ENCODE measurements at places on chromosomes 13 and 19.

- DNase-seq: no peak
Observed at GRCh38 chr13:49694446-49694845, 3.2 kb upstream of the EBPL start.

- DNase-seq: no peak
Observed at GRCh38 chr19:51511353-51511752, 9.8 kb upstream of the SIGLEC12 start.

- no peak for DNase-seq
Observed at GRCh38 chr19:3687774-3688706, 12.2 kb downstream of the PIP5K1C start.

GRCh38 chr13:111611651-111612050 lies 291.2 kb downstream of the TEX29 start:
- no peak for DNase-seq

- no peak for DNase-seq
Observed at GRCh38 chr13:75760131-75761021, 124.2 kb downstream of the LMO7 start.

DNA sequence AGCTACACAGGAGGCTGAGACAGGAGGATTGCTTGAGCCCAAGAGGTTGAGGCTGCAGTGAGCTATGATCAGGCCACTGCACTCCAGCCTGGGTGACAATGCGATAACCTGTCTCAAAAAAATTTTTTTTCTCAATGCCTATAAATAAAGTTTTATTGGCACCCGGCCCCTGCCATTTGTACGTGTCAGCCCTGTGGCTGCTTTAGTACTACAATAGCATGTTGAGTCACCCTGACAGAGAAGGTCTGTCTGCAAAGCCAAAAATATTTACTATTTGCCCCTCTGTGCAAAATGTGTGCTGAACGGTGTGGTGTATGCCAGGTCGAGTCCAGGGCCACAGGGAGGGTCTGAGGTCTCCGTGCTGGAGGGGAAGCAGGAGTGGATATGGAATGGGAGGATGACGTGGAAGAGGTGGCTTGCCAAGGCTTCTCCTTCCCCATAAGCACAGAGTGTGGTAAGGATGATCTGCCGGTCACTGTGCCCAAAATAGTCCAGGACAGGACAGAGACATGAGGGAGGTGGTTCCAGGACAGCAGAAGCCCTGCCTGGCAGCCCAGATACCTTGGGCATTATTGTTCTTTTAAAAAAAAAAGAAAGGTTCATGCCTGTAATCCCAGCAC lies 10.0 kb downstream of the NMRK2 start:
- no peak for DNase-seq

DNA sequence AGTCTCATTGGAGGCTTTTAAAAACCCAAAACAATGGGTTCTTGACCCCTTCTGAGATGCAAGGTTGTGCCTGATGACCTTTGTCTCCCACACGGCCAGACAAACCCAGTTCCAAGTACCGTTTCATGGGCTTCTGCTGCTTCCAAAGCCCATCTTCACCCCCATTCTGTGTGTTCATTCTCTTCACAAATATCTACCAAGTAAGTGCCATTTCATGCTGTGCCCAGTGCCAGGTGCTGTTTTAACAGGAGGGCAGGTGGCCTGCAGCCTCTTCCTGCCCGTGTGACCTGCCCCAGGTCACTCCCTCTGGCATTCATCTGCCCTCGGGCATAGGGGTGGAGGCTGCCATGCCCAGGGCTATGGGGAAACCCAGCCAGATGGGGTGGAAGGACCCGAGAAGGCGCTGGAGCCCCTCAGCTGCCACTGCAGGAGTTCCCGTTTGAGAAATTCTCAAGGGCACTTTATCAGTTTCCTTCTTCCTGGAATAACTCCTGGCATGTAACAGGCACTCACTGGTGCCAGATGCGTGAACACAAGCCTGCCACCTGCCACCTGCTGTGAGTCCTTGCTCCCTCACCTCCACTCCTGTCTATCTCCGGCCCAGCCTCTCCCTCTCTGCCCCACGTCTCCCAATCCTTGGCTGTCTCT lies 12.5 kb downstream of the CAPN12 start:
- no peak for DNase-seq

DNA sequence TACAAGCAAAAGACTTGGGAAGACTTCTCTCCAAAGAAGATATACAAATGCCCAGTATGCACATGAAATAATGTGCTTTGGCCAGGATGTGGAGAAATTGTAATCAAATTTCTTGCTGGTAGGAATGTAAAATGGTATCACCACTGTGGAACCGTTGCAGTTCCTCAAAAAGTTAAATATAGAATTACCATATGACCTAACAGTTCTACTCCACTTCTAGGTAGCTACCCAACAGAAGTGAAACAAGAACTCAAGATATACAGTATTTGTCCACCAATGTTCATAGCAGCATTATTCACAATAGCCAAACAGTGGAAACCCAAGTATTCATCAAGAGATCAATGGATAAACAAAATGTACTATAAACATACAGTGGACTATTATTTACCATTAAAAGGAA lies 95.0 kb upstream of the KLF5 start:
- DNase-seq: no peak

GRCh38 chr19:8148410-8149260 lies 757 bp downstream of the FBN3 start:
- no peak for DNase-seq

DNA sequence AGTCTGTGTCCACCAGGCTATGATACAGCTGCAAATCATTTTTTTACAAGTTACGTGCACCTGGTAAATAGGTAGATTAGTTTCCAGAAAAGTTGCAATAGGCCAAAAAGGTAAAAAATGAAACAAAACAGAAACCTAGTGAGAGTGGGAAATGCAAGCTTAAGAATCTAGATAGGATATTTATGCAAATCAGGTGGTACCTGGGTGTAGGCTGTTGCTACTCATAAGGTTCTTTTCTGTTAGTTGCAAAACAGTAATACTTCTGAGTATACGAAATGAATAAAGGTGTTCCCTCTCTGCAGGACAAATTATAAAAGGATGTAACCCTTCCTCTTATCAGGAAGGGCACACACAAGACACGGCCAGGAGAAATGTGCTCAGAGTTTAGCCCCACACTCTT lies 97.9 kb downstream of the UGGT2 start:
- DNase-seq: no peak

GRCh38 chr19:42330241-42330711 lies 4.8 kb downstream of the MEGF8 start:
- no peak for DNase-seq

- peak; percentile 51 for DNase-seq
Observed at GRCh38 chr13:30142486-30143211, 164.7 kb downstream of the KATNAL1 start.

- no peak for DNase-seq
Observed at GRCh38 chr13:28819735-28820098, 422 bp upstream of the MTUS2 start.

- no peak for DNase-seq
Observed at GRCh38 chr13:86569974-86570373, 770.8 kb upstream of the SLITRK6 start.

DNA sequence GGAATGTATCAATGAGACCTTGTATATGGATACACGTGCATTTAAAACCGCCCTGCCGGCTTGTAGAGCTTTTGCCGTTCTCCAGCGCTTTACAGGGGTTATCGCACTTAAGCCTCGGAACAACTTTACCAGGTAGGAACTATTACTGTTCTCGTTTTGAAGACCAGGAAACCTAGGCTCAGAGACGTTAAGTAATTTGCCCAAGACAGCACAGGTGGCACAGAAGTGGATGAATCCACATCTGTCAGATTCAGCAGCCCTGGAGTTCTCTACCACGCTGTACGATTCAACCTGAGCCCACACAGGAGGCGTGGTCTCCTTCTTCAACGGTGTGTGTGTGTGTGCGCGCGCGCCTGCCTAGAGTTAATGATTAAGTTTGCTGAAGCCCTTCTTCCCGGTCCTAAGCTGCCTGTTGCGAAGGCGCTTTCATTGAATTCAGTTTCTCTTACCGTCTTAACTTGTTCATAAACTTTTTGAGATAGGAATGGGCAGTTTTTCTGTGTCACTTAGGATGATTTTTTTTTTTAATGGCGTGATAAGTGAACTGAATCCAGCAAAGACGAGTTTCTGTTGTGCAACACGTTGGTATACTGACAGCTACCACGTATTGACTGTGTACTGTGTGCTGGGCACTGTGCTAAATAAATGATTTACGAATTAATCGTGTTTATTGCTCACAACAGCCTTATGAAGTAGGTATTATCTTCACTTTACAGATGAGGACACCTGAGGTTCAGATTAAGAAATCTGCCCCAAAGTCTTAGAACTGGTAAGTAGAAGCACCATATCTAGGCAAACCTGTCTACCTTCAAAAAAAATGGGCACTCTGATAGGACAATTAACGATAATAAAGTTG lies 67.4 kb downstream of the KCNRG start:
- peak; percentile 48 for DNase-seq

DNA sequence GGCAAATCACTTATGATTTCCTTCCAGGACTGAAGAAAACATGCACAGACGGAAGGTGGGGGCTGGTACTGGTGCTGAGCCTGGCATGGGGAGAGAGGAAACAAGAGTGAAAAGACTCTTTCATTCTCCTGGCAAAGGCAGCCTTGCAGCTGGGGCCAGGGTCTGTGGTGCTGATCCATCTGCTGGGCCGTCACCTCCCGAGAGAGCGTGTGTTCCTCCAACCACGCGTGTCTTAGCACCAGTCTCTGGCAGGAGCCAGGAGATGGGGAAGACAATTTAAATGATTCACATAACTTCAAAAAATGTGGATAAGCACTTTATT lies 23.9 kb upstream of the SPART start:
- no peak for DNase-seq

GRCh38 chr13:75480671-75481175 lies 1.2 kb downstream of the TBC1D4 start:
- no peak for DNase-seq
